NCI-H1436 treated with DMSO at 0.1 percent for 48 hours (cell line): ENCODE measurements at places on chromosomes 1 and 21.

DNA sequence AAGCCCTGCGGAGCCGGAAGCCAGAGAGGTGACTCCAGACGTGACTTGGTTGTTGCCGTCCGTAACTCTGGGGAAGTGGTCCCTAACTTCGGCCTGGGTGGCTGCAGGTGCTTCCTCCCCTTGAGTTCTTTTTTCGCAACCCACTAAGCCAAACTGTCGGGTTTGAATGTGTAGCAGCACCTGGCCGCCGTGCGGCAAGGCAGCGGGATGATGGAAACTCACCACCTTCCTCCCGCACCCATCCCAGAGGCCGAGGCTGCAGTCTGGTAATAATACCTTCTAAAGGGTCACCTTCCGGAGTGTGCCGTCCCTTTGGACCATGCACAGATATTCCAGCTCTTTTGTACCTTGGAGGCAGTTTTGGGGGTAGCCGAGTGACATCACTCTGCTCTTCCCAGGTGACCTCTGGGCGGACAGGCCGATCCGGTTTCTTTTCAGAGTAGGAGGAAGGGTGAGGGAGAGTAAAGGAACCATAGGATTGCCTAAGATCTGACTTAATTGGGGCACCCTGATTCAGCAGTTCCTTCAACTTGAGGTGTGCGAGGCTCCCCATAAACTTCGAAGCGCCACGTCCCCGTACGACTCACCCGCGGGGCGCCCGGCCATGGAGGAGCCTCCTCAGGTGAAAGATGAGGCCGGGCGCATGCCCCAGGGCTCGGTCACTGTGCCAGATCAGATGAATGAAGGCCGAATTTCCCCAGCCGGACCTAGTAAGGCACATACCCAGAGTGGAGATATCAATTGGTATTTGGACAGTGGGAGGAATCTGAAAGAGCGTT, 1.0 kb downstream of the KCNK1 start:
- no peak for DNase-seq

- DNase-seq = no peak
Measured at GRCh38 chr21:15208786-15209185, 144.0 kb upstream of the NRIP1 start.

DNA sequence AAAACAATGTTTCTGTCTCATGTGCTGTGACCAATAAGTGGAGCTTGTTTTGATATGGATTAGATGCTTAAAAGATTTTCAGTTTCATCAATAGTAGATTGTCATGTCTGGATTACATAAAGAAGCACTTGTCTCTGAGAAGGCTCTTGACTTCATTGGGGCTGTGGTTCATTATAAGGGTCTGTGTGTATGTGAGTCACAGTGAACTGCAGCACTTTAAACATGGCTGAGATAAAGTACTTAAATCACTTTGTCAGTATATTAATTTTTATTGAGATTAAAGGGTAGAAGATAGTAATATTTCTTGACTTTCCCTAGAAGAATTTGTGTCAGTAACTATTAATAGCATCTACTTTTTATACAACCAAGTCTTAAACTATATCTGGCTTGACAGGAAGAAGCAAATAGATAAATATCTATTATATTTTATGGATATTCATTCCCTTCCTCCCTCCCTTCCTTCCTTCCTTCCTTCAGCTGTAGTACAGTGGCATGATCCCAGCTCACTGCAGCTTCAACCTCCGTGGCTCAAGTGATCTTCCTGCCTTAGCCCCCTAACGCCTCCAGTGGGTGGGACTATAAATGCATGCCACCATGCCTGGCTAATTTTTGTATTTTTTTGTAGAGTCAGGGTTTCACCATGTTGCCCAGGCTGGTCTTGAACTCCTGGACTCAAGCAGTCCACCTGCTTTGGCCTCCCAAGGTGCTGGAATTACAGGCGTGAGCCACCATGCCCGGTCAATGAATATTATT, 48.8 kb downstream of the ZFYVE9 start:
- no peak for DNase-seq

DNA sequence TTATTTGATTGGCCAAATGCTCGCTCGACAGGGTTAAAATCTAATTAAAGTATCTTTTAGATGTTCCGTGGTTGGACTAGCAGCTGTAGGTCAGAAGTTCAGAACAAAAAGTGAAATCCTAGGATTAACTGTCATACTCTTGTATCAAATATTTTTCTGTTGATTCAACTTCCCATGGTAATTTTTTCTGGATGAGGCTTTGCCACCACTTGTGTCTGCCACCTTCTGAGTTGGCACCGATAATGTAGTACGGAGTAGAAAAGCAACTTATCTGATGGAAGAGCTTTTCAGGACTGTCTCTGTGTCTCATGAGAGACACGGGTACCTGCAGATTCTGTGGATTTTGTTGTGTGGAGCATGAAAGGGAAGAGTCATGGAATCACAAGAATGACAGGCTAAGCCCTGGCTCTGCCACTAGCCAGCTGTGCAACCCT, 44.6 kb upstream of the CNN3 start:
- DNase-seq = no peak

DNA sequence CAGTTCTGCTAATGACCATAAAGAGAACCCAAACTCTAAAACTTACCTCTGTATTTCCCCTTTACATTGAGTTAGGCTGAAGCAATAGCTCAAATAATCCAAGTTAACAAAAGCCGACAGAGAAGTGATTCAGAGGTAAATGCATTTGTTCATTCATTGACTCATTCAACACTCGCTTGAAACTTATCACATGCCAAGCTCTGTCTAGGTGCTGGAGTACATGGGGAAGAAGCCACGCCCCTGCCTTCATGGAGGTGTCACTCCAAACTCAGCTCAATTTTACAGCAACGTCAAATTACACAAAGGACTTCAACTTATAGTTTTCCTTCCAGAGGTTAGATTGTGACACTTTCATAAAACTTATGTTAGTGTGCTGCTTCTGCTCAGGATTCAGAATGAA, 45.8 kb downstream of the SLC25A24 start:
- no peak for DNase-seq

DNA sequence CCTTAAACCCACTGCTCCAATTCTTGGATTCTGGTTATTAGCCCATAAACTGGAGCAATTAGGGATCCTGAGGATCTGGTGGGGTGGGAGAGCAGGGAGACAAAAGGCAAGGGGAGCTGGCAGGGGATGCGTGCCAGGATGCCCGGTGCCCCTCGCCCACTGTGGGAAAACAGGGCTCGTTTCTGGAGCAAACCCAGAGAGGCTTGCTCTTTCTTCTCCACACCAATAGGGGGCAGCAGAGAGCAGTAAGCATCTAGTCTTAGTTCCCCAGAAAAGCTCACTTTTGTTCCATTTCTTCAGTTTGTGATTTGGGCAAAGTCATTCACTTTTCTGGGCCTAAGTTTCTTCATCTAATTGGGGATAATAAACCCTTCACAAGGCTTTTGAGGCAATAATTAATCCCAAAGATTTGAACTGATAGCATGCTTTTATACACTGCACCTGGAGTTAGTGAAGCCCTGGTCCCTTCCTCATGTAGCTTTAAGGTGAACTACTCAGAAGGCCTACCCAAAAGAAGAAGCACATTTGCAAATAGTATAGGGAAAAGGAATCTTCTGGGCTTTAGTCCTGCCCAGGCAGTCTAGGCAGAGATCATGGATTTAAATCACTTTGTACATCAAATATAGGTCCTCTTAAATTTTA, 160.6 kb upstream of the USP24 start:
- no peak for DNase-seq

DNA sequence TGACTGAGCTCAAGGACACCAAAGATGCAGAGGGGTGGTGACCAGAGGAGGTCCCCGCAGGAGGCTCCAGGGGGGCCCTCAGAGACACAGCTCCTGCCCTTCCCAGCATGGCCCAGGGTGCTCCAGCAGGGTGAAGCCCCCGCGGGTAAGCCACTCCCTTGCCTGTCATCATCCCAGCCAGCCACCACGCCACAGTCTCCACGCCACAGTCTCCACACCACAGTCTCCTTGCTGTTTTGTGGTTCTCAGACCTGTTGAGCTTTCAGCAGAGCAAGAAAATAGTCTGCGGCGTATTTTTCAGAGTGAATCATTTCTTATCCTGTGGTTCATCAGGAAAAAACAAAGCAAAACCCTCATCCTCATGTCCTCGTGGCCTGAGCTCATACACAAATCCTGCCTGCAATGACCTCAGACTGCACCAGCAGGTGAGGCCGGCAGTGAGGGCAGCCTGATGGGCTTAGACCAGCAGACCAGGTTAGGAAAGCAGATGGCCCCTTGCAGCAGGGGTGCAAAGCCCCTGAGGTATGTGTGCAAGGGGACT, 25.7 kb upstream of the ABCG1 start:
- no peak for DNase-seq

- peak; percentile 66 for DNase-seq
Measured at GRCh38 chr1:32612189-32612881, 38.0 kb downstream of the ZBTB8OS start.

GRCh38 chr21:44006017-44006619, 6.0 kb upstream of the TRAPPC10 start:
- no peak for DNase-seq

DNA sequence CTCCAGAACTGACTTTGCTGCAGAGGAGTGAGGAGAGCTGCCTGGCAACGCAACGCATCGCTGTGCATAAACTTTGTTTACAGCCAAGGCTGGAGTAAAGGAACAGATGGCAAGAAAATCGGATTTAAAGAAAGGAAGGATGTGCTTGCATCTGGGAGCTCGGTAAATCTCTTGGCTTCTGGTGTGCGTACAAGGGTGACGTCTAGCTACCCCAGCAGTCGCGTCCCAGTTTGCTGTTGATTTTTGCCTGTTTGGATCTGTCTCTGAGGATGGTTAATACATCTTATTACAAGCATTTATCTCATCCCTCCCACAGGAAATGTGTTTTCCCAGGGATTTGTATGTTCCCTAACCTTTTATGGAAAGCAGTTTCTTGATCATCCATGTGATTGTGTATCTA, 73.3 kb upstream of the RALGPS2 start:
- DNase-seq = no peak

GRCh38 chr1:21514245-21514644, 5.0 kb downstream of the ALPL start:
- DNase-seq = no peak

- no peak for DNase-seq
Measured at GRCh38 chr1:152621993-152622392, 910 bp downstream of the LCE3A start.

GRCh38 chr1:71019233-71019969, 28.2 kb downstream of the PTGER3 start:
- DNase-seq = no peak

DNA sequence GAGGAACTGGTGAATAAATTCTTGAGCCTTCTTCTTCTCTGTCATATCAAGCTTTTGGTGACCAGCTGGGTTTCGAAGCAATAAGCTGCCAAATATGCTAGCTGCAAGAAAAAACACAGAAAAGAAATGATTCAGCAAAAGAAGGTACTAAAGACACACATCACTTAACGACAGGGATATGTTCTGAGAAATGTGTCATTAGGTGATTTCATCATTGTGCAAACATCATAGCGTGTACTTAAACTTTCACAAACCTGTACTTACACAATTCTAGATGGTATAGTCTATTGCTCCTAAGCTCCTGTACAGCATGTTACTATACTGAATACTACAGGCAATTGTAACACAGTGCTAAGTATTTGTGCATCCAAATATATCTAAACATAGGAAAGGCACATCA, 2.9 kb upstream of the MTF1 start:
- no peak for DNase-seq

DNA sequence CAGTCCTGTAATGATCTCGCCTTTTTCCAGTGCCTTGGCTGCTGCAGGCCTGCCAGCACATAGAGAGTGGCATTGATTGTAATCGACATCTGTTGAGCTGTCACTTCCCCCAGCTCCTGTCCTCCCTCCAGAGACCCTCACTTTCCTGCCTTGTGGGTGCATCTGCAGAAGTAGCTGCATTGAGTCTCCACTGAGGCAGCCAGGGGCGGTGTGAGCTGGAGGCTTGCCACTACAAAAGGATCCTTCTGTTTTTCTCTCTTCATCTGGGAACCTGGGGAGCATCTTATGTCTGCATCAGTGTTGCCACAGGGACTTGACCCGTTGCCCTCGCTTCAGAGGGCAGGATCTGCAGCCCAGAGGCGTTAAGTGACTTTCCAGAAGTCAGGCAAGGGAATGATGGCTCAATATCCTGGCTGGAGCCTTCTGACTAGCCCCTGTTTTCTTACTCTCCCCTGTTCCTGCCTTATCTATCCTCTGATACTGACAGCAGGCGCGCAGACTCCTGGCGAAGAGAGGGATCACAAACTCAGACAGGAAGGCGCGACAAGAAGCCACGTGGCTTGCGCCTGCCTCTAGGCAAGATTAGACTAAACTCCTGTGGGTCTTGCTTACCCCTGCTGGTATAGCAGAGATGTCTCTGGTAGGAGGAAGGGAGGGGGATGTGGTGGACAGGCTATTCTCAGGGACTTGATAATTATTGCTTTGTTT, 13.3 kb upstream of the FMOD start:
- DNase-seq = no peak

- DNase-seq = no peak
Measured at GRCh38 chr1:4215391-4215790, 315.3 kb upstream of the C1orf174 start.

- no peak for DNase-seq
Measured at GRCh38 chr1:7010534-7011200, 225.4 kb downstream of the CAMTA1 start.

GRCh38 chr1:110485725-110486124, 33.2 kb downstream of the KCNA10 start:
- DNase-seq = no peak

DNA sequence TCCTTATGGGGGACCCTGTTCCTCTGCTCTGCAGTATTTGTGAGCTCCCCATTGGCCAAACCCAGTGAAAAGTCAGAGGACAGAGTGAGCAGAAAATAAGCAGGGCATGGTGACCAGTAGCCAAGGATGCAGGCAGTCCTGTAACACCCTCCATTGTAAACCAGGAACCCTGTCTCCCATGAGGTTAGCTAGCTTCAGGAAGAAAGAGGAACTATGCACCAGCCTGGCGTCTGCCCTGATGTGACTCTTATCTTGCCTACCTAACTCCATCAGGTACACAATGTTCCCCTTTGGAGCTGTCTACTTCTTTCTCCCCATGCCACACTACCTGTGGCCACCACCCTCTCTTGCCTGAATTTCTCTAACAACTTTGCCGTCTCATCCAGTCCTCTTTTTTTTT, 119.2 kb downstream of the LRIG2 start:
- DNase-seq = no peak

DNA sequence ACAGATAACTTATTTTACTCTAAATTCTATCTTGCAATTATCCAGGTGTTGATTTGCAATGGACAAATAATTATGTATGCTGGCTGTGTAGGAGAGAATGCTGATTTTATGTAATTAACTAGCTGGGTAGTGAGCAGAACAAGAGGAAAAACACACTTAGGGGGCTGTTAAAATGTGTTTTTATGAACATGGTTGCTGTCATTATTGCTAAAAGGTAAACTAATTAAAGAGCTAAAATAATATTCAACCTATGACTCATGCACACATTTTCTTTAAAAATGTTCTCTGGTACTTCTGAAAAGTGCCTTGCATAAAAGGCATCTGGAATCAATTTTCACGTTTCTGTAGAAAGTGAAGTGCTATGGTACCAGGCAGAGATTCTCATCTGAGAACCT, 192.8 kb upstream of the C8B start:
- peak; percentile 8 for DNase-seq
